ENCODE measurements at places on chromosomes 4 and X.

DNA sequence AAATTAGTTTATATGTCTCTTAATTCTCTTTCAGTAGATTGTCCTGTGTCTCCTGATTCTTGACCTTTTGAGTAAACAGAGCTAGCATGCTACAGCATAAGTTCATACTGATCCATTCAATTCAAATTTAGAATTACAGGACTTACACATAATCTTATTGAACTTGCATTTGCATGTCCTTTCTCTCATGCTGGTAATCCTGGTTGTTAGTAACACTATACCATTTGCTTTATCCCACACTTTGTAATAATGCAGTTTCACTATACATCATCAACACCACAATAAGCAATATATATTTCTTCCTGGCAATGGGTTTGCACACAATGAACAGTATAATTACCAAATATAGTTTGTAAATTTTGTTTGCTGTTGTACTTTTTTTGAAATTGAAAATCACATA is 937.2 kb upstream of the GRID2 start:
- DNase-seq = no peak

DNA sequence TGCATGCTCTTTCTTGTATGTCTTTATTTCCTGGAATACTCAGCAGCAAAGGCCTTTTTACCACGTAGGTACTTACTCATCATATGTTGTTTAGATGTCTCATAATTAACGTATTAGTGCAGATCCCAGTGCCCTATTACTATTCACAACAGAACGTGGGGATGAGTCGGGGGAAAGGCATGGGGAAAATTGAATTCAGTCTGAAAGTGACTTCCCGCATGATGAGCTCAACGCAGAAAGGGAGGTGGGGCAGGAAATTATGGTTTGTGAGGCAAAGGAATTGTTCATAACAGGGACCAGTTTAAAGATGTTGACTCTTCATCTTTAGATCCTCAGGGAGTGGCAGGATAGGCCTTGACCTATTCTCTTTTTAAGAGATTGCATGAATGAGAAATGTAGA is 2.0 kb upstream of the TMPRSS11D start:
- DNase-seq = no peak

GRCh38 chrX:38991656-38992440 is 190.6 kb downstream of the MID1IP1 start:
- no peak for DNase-seq

GRCh38 chrX:101442085-101442484 is 34.1 kb downstream of the HNRNPH2 start:
- no peak for DNase-seq

DNA sequence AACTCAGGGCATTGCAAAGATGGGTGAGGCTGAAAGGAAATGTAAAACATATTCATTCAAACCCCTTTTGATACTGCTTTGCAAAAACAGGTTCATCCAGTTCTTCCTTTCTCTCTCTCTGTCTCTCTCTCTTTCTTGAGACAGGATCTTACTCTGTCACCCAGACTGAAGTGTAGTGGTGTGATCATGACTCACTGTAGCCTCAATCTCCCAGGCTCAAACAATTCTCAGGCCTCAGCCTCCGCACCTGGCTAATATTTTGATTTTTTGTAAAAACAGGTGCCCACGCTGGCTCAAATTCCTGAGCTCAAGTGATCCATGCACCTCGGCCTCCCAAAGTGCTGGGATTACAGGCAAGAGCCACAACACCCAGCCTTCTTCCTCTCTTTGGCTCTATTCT is 15.6 kb upstream of the DCHS2 start:
- DNase-seq = no peak

DNA sequence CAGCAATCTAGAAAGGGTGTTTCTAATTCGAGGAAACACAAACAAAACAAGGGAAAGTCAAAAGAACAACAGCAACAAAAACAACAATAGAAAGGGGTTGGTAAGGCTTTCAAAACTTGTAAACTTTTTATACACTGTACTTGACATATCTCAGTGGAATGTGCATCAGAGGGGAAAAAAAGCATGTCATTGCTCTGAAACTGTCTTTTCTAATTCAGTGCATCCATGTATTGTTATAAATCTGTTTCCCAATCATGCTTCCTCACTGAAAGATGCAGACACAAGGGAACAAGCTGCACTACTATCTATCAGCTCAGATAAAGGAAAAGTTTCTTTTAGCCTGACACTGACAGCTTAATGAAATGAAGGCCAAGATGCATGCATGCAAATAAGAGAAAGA is 44.2 kb upstream of the PCDH18 start:
- DNase-seq = no peak

DNA sequence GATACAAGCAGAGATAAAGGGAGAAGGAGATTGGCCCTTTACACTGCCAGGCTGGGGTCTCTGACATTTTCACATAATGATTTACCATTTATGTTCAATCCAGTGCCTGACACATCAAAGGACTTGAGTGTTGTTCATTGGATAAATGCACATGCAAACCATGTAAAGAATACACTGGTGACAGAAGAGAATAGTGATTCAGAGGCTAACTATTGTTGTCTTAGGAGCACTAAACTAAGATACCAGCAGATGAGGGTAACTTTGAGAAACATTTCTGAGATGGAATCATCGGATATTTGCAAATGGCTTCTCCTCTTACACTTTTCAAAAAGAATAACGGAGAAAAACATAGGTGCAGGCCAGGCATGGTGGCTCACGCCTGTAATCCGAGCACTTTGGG is 67.3 kb upstream of the HHIP start:
- no peak for DNase-seq

DNA sequence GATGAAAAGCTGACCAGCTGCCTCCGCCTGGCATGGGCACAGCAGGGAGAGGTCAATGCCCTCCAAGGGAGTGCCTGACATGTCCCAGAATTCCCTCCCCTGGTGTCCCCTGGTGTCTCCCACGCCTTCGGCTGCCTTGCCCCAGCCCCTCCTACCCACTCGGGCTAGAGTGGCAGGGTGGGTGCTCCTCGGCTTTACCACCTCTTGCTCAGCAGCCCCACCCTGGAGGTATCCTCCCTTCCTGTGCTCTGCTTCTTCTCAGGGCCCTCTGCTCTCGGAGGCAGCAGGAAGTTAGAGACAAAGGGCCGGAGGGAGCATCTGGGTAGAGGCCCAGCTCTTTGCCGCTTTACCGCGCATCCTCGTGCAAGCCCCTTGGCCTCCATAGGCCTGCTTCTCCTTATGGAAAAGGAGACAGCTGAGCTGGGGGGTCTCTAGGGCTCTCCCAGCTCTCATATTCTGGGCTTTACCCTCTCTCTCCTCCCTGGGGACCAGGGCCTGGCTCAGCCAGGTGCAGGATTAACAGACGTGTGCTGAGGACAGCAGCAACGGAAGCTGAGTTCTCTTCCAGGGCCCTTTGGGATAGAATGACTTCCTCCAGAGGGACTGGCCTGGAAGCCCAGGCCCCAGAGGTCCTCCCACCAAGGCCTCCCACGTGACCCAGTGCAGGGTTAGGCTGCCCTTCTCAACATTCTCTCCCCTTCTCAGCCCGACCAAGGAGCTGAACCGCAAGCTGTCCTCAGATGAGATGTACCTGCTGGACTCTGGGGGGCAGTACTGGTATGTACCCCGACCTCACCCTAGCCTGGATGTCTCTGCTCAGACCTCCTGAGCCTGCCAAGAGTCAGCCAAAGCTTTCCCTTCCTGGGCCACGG is 17.2 kb downstream of the XPNPEP2 start:
- no peak for DNase-seq

- DNase-seq = no peak
Measured at GRCh38 chr4:8906668-8906970, 35.0 kb upstream of the HMX1 start.

DNA sequence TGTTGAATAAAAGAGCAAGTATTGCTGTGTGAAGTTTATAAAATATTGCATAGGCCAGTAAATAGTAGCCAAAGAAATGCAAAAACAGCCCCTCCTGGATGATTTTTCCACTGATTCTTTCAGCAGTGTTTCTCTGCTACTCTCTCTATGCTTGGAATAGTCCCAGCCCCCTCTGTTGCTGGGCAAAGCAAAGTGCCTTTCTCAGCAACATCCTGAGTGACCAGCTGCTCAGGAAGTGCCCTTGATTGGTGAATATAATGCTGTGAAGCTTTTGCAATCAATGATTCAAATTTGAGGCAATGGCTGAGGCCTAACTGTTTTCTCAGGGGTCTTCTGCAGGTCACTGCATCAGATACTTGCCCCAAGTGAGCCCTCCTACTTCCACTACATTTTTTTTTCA is 656.7 kb downstream of the ZNF674 start:
- DNase-seq = no peak

- no peak for DNase-seq
Measured at GRCh38 chr4:85491527-85491926, 16.6 kb downstream of the ARHGAP24 start.

DNA sequence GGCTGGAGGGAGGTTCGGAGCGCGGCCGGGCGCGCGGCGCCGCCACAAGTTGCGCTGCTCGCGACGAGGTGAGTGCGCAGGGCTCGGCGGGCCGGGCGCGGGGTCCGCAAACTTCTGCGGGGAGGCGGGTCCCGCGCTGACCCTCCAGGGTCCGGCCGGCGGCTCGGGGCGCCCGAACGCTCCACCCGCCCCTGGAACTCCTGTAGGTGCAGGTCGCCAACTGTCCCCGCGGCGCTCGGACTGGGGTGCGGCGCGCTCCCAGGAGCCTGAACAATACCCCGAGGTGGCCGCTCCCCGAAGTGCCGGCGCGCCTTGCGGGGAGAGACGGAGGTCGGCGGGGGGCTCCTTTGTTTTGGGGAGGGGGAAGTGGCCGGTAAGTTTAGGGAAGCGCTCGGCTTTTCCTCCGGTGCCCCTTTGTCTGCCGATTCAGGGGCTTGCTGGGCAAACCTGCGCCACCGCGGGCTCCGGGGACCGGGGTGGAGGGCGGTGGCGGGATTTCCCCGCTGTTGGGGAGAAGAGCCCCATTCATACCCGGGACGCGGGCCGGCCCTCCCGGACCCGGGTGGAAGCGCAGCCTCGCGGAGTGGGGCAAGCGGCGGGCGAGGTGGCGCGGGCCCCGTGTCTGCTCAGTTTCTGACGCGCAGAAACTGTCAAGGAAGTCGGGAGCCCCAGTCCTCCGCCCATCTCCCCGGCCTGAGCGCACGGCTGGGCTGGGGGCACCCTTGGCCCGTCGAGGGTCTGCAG is 694 bp downstream of the TBL1X start:
- peak; percentile 25 for DNase-seq

DNA sequence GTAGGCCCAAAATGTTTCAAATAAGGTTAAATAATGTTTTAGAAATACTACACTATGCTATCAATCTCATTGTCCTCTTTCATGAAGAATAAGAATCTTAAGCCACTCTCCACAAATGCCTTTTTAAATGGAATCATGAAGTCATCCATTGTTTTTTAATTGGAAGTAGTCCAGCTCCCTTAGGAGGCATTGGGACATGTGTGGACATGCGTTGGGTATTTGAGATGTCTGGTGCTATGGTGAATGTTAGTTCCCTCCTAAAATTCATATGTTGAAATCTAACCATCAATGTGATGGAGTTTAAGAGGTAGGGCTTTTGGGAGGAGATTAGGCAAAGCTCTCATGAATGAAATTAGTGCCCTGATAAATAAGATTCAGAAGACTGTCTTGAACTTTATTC is 289.0 kb downstream of the C4orf33 start:
- no peak for DNase-seq

GRCh38 chrX:140057001-140057411 is 91.7 kb upstream of the CXorf66 start:
- DNase-seq = peak; percentile 67

- no peak for DNase-seq
Measured at GRCh38 chr4:145285928-145286327, 105.5 kb upstream of the OTUD4 start.

GRCh38 chrX:101078716-101079598 is at the start of gene TMEM35A:
TSS of gene TMEM35A (plus strand) at chrX:101078879. CDS start at chrX:101079003, 124 bp downstream.
- DNase-seq = no peak

GRCh38 chr4:164357957-164358356 is 396.0 kb upstream of the SMIM31 start:
- no peak for DNase-seq

- DNase-seq = no peak
Measured at GRCh38 chr4:112423591-112423990, 92.4 kb downstream of the NEUROG2 start.

GRCh38 chr4:8772499-8773123 is 99.0 kb downstream of the HMX1 start:
- DNase-seq = no peak

GRCh38 chrX:1593286-1594271 is 2.2 kb downstream of the AKAP17A start:
- no peak for DNase-seq

DNA sequence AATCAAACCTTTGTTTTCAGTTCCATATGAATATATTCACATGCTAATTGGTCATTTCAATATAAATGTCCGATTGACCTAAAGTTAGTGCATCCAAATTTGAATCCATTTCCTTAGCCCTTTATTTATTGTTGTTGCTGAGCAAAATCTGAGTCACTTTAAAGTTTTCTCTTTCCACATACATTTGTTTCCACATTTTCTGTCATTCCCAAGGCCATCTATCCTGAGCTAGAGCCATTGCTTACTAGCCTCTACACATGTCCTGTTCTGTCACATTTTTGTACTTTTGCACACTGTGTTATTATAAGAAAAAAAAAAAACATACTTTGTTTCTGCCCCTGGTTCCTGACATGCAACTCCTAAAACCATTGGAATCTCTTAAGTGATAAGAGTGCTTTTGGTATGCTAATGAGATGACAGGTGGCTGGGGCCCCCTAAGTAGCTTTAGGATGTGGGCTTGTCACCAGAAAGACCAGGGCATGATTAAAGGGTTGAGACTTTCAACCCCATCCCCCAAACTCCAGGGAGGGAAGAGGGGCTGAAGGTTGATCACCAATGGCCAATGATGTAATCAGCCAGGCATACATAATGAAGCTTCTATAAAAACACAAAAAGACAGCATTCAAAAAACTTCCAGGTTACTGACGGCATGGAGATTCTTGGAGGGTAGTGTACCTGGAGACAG is 353.3 kb upstream of the MAGEB16 start:
- DNase-seq = no peak

GRCh38 chrX:70139736-70140135 is 6.5 kb downstream of the IGBP1 start:
- DNase-seq = no peak

DNA sequence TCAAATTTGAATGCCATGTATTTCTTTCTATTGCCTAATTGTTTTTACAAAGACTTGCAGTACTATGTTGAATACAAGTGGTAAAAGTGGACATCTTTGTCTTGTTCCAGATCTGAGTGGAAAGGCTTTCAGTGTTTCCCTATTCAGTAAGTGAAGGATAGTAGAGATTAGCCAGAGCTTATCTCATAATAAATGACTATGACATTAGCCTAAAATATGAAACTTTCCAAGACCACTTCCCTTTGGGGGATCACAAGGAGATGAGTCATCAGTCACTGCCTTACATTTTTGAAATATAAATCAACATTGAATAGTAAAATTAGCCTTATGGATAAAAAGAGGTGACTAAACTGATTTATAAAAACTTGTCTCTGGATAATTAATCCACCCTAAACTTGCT is 554.1 kb upstream of the MAGEB2 start:
- no peak for DNase-seq

DNA sequence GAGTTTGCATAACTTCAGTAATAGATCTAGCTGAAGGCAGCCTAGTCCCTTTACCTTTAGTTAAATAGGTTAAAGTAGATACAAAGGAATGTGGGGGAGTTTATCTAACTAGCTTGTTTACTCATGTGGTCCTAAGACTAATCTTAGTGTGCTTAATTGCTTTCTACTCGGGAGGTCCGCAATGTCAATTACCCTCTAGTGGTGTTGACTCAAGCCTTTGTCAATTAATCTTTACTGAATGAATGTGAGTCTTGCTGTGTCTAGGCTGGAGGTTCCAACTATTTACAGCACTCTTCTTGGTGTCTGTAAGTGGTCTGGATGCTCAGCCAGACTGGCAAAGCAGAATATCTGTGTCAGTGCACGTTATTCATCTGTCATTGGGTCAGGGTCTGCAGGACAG is 17.9 kb upstream of the YTHDC1 start:
- DNase-seq = no peak
